ENCODE measurements at places on chromosomes 5 and 9.

- DNase-seq: no peak
Observed at GRCh38 chr5:43363445-43364152, 48.6 kb downstream of the CCL28 start.

DNA sequence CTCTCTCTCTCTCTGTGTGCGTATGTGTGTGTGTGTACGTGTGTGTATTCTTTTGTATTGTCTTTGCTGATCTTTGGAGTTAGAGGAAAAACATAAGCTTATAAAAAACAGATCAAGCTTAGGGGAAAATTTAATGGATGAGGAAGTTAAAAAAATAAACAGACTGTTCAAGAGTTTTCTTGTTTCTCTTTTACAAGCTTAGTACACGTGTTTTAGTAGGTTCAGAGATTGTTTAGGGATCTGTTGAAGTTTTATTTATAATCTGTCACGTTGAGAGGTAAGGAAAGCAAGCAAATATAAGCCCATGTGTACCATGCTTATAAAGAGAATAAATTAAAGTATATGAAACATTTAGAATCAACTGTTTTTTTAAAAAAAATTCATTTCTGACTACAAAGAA lies 1470.3 kb upstream of the NUDT12 start:
- no peak for DNase-seq

GRCh38 chr5:180213657-180214207 lies 4.7 kb upstream of the RASGEF1C start:
- no peak for DNase-seq

- DNase-seq: no peak
Observed at GRCh38 chr9:73133921-73134407, 17.7 kb upstream of the ANXA1 start.

GRCh38 chr9:101792475-101792874 lies 54.0 kb upstream of the GRIN3A start:
- DNase-seq: no peak

DNA sequence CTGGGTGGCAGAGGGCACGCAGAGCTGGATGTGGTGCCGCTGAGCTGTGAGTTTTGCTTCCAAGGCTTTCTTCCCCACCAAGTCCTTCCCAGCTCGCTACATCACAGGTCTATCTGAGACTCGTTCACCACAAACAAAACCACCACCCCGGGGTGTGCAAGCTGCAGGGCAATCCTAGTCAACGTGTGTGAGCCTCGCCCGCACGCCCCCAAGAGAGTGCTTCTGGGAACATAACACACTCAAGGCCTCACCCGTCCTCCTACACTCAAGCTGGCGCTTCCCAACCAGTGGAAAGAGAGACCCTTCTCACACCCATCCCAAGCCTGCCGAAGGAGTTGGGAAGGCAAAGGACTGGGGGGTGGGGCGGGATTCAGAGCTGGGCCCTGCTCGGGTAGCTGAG lies 10.6 kb downstream of the SNAPC4 start:
- DNase-seq: no peak

DNA sequence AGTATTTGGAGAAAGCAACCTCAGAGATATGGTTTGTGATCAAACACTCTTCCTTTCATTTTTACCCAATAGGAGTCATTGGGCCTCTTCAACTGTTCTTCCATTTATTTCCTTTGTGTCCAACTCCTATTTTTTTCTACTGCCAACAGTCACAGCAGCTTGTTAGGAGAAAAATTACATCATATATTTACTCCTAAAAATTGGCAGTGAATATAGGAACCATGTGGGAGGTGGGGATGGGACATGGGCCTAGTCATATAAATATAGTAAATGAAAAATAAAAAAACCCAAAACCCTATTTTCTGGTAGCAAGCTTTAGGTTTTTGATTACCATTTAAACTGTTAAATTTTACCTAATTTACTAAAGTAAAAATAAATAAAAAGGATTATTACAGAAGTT lies 134.9 kb upstream of the MPDZ start:
- DNase-seq: no peak

GRCh38 chr5:4018007-4018406 lies 422.4 kb downstream of the IRX1 start:
- DNase-seq: no peak

DNA sequence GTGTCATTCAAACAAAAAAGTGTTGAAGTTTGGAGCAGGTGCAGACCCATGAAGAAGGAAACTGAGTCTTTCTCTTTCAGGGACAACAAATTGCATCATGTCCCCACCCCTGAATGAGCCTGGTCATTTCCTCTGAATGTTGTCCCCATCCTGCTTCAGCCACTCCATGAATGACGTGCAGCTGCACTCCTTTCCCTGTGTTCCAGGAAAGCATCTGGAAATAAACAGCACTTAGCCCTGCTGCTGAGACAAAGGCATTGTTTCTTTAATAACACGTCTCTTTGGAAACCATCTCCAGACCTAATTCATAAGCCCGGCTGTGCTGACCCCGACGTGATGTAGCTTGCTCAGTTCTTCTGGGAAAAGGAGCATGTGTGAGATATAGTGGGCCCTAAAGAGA lies 682.3 kb downstream of the BRINP1 start:
- no peak for DNase-seq

DNA sequence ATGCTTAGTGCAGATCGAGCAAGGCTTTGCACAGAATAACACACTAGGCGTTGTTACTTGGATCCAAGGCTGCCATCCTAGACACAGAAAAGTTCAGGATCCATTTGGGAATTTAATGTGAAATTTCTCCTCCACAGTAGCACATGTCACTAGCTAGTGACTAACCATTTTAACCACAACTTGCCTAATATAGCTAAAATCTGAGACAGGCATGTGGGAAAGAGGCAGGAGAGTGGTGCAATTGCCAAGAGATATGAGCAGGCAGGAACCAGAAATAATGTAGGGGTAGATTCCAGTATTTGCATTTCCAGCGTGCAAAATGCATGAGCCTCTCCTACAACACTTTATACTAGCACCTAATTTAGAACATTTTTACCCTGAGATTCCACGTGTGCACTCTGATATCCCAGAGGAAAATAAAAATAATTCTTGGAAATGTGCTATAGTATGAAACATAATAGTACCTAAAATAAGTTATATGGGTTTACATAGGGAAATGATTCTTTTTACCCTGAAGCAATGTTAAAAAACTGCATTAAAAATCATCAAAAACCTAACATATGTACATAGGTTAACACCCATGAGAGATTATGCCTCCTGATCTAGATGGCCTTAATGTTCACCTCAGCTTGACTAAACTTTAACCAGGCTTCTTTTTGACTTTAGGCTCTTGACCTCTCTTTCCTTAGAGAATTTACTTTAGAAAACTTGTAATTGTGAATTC lies 1230.6 kb upstream of the NUDT12 start:
- DNase-seq: peak; percentile 73

GRCh38 chr5:61304590-61305381 lies 27.3 kb upstream of the ZSWIM6 start:
- peak; percentile 93 for DNase-seq

DNA sequence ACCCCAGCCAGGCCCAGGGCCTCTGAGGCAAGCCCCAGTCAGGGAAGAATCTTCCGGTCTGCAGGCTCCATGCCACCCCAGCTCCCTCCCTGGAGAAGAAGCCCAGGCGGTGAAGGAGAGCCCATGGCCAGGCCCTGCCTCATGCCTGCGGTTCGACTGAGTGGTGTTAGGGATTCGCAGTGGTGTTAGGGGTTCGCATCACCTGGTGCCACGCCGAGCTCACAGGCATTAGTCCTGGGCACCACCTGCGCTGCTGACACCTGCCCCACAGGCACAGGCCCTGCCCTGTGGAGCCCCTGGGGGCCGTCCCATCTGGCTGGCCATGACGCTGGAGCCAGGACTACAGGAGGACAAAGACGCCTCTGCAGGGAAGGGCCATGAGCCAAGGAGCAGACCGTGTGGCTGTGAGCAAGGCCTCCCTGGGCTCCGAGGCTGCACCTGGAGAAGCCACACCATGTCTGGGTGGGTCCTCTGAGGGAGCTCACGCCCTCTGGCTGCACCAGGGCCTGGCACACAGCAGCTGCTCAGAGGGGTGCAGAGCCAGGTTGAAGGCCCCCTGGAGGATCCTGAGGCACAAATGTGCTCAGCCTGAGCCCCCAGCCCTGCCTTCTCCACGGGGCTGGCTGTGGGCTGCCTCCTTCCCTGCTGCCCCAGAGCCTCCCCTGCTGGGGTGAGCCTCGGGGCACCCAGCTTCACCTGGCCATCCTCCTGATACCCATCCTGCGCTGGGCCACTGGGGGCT lies 27.6 kb upstream of the RNF130 start:
- no peak for DNase-seq

DNA sequence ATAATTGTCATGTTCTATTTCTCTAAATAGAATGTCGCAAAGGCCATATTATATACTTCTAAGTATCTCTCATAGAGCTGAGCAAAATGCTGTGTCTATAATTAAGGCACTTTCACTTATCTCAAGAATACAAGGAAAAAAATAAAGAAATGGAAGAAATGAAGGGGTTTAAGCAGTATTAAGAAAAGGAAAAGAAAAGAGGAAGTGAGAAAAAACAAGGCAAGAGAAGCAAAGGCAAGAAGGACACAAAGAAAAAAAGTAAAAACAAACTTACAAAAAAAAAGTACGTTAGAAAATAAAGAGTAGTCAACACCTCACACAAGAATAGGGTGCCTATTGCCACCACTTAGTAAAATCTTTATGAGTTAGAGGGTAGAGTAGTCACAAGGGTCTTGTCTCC lies 506.2 kb downstream of the GABRG2 start:
- no peak for DNase-seq

- no peak for DNase-seq
Observed at GRCh38 chr9:94983552-94983951, 257.1 kb downstream of the AOPEP start.

- DNase-seq: no peak
Observed at GRCh38 chr5:10735569-10736276, 25.3 kb downstream of the DAP start.

- no peak for DNase-seq
Observed at GRCh38 chr9:17623965-17624364, 45.1 kb downstream of the SH3GL2 start.

- DNase-seq: no peak
Observed at GRCh38 chr5:33576726-33577590, 136.2 kb downstream of the TARS1 start.

- no peak for DNase-seq
Observed at GRCh38 chr5:133354323-133355185, 257.8 kb downstream of the FSTL4 start.

DNA sequence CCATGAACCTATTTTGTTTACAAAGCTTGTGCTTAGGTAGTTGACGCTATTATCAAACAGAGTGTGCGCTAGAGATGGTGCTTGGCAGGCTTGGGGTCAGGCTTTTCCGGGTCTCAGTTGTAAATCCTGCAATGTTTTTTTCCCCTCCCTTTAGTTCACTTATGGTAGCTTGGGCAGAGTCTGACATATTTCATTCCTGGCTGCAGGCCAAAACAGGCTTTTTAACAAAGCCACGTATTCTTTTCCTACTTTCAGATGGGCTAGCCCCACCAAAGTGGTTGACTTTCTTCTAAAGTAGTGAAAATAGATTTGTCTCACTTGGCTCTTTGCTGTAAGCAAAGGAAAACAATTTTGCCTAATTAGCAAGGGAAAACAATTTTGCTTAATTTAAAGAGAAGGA lies 58.0 kb upstream of the FBN2 start:
- DNase-seq: peak; percentile 15

GRCh38 chr5:180120237-180121101 lies 48.9 kb upstream of the RNF130 start:
- DNase-seq: no peak

DNA sequence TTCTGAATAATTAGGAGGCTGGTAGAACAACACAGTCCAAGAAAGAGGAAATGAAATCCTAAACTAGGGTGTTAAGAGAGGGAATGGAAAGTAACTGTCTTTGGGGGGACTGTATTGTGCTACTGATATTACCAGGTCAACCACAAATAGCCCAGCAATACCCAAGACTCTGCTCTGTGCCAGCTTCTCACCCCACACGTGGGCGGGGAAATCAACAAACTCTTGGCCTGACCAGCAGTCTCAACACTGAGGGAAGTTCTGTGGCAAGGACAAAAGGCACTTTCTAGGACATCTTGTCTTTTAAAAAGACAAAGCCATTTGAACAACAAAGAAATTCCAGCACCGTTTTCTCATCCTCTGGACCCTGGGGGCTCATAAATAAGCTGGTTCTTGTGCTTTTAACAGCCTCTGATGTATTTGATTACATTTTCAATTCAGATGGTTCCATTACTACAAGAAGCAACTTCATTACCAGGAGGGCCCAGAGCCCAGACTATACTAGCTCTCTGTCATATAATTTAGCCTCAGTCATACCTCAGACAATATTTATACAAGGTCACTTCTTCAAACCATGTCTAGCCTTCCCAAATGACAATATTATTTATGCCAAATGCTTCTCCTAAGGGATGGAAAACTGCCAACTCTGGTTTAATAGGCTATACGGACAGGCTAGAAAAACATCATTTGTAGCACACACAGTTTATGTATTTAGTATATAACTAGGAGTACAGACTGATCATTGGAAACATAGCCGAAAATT lies 297.8 kb downstream of the CWC27 start:
- no peak for DNase-seq

- no peak for DNase-seq
Observed at GRCh38 chr5:10151656-10152055, 98.0 kb downstream of the ATPSCKMT start.

DNA sequence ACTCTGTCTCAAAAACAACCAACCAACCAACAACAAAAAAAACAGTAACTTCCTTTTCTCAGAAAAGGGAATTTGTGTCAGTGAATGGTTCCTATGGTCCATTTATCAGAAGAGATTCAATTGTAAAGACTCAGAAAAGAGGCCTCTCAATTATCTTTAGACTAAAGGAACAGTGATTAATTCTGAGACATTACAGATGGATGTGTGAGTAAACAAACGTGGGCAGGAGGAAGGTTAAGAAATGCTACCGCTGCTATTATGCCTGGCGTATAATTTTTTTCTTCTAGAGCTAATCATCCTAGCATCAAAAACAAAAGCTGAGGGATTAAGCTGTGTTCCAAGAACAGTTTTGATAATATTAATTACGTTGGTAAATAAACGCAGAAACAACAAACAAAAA lies 52.9 kb upstream of the JMY start:
- DNase-seq: no peak

DNA sequence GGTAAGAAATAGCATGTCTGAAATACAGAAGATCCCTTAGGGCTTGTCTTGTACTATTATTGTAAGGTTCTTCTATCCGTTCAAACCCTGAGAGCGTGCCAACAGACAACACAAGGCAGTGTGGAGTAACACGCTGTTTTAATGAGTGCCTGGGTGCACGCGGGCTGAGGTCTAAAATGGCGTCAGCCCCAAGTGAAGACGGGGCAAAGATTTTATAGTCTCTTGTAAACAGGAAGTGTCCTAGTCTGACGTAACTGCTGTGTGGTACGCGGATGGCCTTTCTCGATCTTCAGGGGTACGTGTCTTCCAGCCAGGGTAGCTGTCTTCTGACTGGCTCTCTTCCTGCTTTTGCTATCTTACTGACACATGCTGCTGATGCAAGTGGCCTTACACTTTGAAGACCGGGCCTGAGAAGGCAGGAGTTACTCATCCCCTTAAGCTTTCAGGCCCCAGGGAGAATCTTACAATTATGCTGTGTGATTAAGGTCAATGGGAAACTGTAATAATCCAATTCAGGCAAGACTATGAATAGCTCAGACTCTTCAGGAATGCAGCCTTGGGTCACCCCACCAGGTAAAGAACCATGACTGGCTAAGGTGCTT lies 1812.0 kb upstream of the CDH9 start:
- DNase-seq: no peak

GRCh38 chr5:41748631-41749030 lies 121.6 kb downstream of the OXCT1 start:
- DNase-seq: peak; percentile 84
